GM13977 (cell line): ENCODE measurements at places on chromosomes 13 and 19.

DNA sequence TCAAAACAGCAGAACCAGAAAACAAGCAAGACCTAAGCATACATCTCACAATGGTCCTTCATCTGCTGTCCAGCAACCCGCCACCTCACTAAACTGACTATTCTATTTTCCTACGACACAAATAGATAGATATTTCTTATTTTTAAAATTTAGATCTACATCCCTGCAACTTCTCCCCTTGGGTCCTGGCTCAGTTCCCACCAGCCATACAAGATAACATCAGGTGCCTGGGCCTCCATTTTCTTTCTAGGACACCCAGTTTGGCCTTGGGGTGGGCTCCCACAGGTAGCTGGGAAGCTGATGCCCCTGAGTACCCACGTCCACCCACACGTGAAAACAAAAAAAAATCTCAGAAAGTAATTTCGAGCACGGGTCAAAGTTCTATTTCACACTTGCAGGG, 47.6 kb downstream of the TGDS start:
- peak; percentile 36 for DNase-seq

DNA sequence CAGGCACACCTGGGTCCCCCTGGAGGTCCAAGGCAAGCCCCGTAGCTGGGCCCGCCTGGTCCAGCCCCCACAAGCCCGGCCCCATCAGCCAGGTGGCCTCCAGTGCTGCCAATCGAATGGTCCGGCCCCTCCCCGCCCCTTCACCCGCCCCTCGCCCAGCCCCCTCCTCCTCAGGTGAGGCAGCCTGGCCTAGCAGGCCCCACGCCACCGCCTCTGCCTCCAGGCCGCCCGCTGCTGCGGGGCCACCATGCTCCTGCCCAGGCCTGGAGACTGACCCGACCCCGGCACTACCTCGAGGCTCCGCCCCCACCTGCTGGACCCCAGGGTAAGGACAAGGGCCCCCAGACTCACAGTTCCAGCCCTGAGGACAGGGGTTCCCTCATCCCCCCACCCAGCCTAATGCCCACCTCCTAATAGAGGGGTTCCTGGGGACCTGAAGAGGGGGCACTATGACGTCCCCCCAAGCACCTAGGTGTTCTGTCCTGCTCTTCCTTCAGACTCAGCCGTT, at the start of gene HPN:
Gene HPN, plus strand, starts transcription at position 174 of the 508 bp plus-strand sequence. CDS start 786 bp downstream, outside the sequence.
- no peak for DNase-seq

DNA sequence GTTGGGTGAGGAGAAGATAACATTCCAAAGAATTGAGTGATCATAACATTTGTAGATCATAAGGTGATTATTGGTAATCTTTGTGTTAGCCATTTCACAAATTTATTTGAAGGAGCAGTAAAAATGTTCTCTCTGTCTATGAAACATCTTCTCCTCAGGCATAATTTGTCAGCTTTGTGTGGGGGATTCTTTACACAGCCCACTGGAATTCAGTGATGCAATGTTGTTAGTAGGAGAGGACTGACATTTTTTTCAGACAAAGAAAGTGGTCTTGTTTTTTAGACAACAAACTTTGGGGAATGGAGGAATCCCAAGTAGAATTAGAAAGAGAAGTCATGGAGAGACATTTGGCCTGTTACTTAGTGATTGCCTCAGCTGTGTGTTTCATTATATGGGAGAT, 100.3 kb downstream of the ITGBL1 start:
- no peak for DNase-seq

DNA sequence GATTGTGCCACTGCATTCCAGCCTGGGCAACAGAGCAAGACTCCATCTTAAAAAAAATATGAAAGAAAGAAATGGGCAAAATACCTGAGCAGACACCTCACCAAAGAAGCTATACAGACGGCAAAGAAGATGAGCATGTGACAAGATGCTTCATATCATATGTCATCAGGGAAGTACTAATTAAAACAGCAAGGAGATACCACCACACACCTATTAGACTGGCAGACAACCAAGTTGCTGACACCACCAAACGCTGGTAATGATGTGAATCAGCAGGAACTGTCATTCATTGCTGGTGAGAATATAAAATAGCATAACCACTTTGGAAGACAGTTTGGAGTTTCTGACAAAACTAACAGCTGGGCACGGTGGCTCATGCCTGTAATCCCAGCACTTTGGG, 11.5 kb upstream of the TFDP1 start:
- no peak for DNase-seq

GRCh38 chr19:6652805-6653094, 17.2 kb downstream of the TNFSF14 start:
- DNase-seq = no peak

DNA sequence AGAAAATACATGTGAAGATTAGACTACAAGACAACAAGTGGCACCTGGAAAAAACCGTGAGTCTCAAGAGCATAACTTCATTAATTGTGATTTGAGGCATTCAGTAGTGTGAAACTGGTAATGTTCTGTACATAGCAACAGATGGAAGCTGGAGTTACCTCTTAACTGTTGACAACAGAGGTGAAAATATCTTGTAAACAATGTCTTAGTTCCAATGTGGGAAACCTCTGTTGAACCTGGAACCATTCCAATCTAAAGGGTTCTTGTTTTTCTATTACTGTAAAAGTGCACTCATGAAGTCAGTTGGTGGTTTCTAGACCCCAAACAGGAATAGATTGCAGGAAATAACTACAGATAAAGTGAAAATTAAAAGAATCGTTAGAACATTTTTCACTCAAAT, 728.4 kb downstream of the SLITRK1 start:
- DNase-seq = no peak
